ENCODE measurements at places on chromosomes 12 and 14.

DNA sequence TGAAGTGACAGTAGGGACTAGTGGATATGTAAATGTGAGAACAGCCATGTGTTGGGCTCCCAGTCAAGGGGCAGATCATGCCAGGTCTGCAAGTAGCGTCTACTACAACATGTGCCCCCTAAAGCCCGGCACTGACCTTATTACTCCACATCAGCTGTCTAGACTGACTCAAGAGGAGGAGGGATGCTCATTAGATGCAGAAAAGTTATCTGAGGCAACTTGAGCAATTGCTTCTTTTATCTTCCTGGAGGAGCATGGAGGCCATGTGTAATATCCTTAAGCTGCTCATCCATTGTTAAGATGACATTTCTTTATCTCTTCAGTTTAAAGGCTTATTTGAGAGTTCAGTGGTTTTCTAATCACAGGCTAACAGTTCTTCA lies 404.7 kb upstream of the FLRT2 start:
- no peak for DNase-seq

GRCh38 chr14:86541972-86542371 lies 1012.0 kb downstream of the FLRT2 start:
- no peak for DNase-seq

- no peak for DNase-seq
Measured at GRCh38 chr12:43208627-43209026, 343.4 kb downstream of the ADAMTS20 start.

DNA sequence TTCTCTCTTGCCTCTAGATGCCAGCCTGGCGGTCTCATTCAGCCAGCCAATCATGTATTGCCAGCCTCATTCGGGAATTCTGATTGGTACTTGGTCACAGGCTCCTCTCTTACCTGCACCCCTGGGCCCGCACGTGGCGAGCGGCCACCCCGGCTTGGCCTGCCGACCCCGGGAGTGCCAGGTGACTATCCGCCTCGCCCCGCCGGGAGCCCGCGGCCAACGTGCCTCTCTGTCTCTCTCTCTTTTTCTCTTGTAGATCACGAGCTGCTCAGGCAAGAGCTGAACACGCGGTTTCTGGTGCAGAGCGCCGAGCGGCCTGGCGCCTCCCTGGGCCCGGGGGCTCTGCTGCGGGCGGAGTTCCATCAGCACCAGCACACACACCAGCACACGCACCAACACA lies 39.3 kb downstream of the LRCOL1 start:
- no peak for DNase-seq

DNA sequence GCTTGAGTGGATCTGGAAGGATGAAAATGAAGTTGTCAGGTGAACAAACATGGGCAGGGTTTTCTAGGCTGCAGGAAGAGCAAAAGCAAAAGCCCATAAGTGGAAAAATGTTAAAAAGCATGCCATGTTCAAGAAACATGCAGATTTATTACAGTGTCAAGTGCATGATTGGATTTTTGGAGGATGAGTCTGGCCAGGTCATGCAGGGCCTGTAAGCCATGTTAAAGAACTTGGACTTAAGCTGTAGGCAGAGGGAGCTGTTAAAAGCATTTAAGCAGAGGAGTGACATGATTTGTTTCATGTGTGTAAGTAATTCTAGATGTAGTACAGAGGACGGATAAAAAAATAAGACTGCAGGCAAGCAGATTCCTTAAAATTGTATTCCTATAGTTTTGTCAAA lies 16.3 kb upstream of the SINHCAF start:
- no peak for DNase-seq

All from HAP-1 (cell line).